ENCODE measurements at places on chromosomes 6 and 20.

DNA sequence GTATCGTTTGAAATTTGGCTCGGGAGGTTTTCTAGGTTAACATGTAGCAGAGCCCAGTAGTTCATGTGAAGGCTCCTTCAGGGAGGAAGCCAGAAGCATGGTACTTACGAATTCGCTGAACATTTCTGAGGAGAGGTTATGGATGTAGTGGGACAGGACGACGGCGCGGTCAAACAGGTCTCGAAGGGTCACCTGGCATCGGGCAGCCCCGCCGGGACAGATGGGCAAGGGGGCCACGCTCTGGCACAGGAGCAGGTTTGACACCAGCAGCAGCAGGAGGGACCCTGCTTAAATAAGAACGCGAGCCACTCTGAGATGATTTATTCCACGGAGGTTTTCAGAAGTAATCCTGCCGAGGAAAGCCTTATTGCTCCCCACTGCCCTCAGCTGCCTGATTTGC, 2.5 kb downstream of the PRL start:
- no peak for DNase-seq

DNA sequence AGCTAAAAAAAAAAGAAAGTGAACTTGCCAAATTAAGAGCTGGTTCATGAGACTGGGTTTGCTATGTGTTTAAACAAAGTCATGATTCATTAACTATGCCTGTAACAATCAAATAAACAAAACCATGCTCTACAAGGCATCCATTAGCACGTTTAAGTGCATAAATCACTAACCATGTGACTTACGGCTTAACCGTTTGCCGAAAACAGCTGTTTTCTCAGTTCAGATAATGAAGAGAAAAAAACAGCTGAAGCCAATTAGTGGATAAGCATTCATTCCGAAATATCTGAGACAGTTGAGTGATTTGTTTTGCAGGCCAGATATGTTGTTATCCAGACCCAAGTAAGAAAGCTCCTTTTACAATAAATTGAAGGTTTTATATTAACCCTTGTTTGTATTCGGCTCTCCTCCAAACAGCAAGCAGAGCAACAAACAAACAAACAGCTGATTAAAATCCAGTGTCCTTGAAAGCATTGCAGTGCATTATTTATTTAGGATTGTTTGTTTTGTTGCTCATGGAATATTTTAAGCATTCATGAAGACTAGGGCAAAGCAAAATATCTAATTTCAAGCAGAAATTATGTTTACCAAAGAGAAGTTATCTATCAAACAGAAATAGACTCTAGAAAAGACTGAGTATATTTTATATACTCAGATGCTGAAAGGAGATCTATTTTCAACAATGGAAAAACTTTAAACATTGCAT, 343.5 kb downstream of the RFPL4B start:
- DNase-seq = peak; percentile 72

DNA sequence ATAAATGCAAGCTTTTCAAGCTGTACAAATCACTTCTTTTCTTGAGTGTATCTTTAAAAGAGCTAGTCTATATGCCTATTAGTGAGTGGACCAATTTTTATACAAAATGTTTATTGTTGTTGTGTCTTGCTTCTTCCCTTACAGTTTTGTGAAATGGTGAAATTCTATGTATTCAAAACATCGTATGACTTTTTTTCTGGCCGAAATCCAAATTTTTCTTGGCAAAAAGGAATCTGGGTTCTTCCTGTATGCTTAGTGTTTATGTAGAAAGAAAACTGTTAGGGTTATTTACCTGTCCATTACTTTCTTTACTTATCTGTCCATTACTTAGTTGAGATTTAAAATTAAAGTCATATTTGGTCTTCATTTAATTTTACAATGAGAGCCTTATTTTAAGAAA, 153.9 kb downstream of the MMS22L start:
- no peak for DNase-seq

DNA sequence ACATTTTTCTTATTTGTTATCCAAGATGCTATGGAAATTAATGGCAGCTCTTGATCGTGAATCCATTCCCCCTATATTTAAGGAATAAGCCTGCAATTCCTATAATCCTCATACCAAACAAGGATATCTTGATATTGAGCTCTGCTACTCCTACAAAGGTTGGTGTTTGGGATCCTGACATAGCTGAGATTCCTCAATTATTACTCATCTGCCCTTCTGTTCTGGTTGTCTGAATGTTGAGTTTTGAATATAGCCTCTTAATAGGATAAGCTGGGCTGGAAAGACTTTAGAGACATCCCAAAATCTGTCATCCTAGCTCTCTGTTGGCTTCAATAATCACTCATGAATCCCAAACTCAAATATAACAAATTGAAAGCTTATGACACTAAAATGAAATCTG, 49.9 kb downstream of the CLIC5 start:
- peak; percentile 78 for DNase-seq

DNA sequence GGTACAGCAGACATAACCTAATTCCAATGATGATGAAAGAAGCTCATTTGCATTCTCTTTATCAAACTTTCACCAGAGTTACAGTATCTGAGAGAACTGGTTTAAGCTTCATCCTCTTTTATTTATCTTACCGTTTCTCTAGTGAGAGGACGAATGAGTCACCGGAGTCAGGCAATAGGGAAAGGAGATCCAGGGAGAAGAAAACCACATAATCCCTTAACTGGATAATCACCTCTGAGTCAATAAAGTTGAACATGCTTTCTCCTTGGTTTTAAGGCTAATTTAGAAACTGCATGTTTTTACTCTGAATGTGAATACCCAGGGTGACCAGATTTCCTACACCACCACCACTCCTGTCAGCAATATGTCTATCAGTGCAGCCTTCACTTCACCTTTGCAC, 313.7 kb upstream of the TBX18 start:
- DNase-seq = peak; percentile 93

- no peak for DNase-seq
These were observed 153.5 kb downstream of the DLL1 start for GRCh38 chr6:170137176-170137891.

- DNase-seq = no peak
These were observed 50.4 kb downstream of the HLA-DPB1 start for GRCh38 chr6:33126101-33126714.

GRCh38 chr6:87645080-87645479, 55.1 kb downstream of the ORC3 start:
- no peak for DNase-seq

DNA sequence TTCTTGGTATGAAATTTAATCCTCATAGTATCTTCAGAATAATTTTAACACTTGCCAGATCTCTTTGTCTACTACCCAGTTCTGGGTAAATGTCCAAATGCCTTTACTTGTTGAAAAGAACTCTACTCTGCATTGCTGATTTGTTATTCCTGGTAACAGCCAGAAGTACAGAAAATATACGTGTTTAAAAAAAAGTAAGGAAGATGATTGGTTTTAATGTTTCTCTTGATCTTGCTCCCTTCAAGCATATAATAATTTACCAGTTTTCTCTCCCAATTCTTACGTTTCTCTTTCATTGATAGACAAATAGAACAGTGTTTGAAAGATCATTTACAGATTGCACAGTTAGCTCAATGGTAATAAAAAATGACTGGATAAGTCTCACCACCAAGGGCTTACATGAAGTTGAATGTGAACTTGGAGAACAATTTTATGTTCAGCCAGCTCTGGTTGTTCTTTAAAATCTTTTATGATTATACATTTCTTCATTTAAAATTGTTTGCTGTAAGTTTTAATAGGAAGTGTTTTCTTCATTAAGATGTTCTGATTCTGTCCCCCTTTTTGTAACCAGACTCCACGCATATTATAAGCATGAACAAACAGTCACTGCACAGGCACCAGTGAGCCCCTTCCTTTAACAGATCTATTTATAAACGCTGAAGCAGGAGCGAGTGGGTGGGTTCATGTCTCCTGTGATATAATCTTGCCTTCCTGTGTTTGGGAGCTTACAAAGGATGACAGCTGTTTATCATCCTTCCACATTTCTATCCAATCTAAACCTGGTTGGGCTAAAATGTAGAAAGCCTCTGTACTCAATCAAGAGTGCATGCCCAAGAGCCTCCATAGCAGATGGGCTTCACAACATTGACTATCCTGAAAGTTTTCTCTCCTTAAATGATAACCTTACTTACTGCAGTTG, 299.5 kb downstream of the PRL start:
- DNase-seq = no peak

GRCh38 chr6:111119571-111120329, 32.4 kb downstream of the SLC16A10 start:
- no peak for DNase-seq

DNA sequence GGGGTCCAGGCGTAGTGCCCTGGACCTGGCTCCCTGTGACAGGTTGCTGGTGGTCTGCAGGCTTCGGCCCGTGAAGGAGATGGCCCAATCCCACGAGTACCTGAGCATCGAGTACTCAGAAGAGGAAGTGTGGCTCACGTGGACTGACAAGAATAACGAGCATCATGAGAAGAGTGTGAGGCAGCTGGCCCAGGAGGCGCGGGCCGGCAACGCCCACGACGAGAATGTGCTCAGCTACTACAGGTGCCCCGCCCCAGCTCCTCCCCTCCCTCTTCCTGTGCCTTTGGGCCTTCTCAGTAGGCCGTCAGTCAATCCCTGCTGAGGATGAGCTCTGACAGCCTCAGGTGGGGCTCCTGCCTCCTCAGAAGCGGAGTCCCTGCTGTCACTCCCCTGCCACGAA, 42.6 kb downstream of the UQCC2 start:
- no peak for DNase-seq
